ENCODE measurements at places on chromosomes 2 and 18.

GRCh38 chr2:56260415-56260814, 76.6 kb downstream of the CCDC85A start:
- DNase-seq: no peak

DNA sequence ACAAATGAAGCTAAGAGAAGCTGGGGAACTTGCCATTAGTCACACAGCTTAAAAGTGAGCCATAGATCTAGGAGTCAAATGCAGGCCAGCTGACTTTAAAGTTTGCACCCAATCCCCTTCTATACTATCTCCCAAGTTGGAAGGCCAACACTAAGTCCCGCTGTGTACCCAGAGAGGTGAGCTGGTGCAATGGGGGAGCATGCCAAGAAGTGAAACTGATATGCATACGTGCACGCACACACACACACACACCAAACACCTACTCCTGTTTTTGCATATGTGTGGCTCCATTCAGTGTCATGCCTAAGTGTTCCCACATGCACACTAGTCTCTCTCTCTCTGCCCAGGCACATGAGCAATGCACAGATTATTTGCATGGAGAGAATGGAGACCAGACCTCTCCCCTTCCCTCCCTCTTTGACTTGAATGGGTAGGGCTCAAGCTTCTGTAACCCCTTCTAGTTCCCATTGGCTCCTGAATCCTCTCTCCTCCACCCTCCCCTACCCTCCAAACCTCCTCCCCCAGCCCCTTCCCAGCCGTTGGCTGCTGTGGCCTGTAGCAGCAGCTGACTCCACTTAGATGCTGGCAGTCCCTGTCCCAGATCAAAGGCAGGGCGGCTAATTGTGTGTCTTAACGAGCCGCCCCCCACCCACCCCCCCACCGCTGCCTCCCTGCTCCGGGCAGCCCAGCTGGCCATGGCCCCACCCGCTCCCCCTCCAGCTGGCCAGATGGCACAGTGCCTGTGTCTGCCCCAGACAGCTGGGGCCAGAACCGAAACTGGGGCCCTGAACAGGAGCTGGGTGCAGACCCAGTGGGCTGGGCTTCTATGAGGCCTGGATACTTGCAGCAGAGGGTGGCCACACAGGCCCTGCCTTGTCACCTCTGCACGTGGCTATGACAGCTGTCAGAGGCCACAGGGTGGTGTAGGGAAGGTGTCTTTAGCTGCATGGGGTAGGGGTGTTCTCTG, 5.6 kb downstream of the WNT10A start:
- DNase-seq: no peak

GRCh38 chr18:44526705-44527415, 153.8 kb upstream of the SETBP1 start:
- DNase-seq: no peak

- DNase-seq: no peak
Measured at GRCh38 chr2:234145511-234145910, 95.0 kb downstream of the SPP2 start.

DNA sequence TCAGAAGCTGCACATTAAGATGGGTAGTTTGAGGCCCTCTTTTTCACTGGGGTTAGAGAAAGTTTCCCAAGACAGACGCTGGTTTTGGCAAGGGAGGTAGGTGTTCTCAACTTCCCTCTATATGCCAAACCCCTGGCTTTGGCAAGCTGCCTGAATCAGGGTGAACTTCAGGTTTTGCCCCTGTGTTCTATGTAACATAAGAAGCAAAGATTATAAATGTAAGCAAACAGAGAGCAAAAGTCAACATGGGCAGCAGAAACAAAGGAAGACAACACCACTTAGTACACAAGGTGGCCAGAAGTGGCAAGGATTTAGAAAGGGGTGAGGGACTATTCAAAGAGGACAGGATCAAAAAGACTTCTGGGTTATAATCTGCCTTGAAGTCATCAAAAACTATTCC, 70.5 kb upstream of the TFCP2L1 start:
- peak; percentile 37 for DNase-seq

DNA sequence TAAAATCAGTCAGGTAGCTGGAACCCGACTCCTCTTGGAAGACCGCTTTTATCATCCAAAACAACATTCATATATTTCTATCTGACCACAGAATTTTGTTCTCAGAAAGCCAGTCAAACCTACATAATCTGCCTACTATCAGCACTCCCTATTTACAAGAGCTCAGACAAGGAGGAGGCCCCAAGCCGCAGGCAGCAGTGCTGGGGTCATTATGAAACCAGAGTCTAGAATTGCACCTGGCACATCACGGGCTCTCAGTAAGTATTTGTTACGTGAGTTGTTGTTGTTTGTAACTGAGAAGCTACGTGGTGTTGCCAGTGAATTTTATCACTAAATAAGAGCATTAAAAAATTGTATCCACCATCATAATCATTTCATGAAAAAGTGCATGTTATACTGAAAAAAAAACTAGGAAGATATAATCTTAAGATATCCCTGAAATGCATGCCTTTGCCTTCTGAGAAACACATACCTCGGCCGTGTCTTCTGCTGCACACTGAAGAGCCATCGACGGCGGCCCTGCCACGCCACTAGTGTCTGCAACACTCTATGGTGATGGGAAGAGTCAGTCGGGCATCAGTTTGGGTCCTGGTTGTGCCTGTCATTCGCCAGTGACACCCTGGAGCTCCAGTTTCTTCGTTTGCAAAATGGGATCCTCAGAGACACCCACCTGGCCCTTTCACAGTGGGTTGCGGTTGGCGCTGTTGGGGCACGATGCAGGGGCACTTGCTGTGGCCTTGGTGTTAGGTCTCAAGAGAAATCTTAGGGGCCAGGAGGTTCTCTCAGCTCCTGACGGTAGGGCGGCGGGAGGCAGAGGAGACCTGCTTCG, 505.9 kb downstream of the EIPR1 start:
- no peak for DNase-seq

DNA sequence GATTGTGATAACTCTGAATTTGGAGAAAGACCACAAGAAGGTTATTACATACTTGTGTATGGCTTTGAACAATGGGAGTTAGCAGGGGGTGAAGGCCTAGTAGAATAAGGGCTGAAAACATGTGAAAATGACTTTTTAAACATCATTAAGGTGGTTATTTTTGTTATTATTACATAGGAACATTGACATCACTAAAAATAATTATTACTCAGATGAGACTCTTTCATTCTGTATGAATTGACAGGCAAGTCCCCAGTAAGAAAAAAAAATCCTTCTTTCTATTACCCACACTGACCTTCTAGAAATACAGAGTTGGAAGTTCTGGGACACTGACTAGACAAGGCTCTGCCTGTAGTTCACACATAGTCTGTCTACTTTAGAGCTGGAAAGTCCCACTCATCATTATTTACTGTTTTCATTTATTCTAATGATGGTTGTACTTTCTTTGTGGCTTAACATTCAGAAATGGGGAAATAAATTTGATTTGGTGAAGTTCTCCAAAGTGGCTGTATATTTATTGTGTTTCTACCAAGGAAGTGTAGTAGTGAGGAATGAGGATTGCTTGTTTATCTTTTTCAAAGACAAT, 219.6 kb upstream of the EPAS1 start:
- DNase-seq: no peak

- DNase-seq: no peak
Measured at GRCh38 chr2:24175631-24176187, 856 bp downstream of the FAM228A start.

DNA sequence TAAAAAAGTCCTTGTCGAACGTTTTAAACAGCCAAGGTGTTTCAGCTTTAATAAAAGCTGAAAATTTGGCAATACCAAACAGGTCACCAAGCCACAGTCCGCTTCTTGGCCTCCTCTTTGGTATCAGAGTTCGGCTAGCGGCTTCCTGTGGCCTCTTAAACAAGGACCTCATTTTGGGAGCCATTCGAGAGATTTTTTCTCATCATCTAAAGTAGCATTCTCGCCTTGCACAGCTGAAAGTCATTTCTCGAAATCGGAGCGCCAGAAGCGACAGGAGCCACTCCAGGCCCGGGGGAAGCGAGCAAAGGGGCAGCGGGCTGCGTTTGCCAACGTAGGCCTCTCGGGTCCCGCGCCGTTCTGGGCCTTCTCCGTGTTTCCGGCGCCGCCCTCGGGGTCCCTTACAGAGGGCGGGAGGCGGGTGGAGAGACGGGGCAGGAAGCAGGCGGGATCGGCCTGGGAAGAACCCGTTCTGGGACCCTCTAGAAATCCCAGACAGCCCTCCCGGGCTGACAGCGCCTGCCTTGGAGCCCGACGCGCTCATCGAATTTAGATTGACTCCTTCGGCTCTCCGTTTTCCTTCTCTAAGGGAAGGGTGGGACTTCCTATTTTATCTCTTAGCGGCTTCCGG, 522 bp upstream of the ZNF407 start:
- DNase-seq: no peak

GRCh38 chr18:10797896-10798295, 272.1 kb downstream of the NAPG start:
- no peak for DNase-seq

GRCh38 chr2:164189851-164190250, 431.4 kb downstream of the GRB14 start:
- no peak for DNase-seq

GRCh38 chr2:218406949-218407618, 7.4 kb downstream of the CTDSP1 start:
- DNase-seq: no peak

- DNase-seq: no peak
Measured at GRCh38 chr2:178530625-178531142, 50.4 kb downstream of the PLEKHA3 start.

DNA sequence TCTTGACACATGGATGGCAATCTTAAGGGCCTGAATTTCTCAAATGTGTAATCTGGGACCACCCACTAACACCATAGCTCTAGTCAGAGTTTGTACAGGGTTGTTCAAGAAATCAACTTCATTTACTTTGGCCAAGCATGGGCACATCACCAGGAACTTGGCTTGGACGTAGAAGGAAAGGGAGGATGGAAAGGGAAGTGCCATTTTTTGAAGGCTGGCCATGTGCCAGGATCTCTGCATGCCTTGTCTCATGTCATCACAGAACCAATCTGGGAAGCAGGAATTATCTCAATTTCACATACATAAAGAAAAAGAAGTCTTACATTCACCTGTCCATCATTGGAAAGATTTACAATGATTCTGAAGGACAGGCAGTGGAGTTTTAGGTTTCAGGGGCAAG, 128.1 kb downstream of the ANTXR1 start:
- no peak for DNase-seq

- no peak for DNase-seq
Measured at GRCh38 chr2:31137211-31138036, 816 bp downstream of the GALNT14 start.

- DNase-seq: no peak
Measured at GRCh38 chr2:240925568-240926515, 19.7 kb downstream of the CROCC2 start.

- DNase-seq: no peak
Measured at GRCh38 chr2:535222-535621, 142.0 kb downstream of the TMEM18 start.

GRCh38 chr18:392928-393573, 107.5 kb downstream of the COLEC12 start:
- DNase-seq: no peak

- no peak for DNase-seq
Measured at GRCh38 chr2:113112441-113112840, 15.0 kb upstream of the IL1RN start.

- no peak for DNase-seq
Measured at GRCh38 chr2:28366496-28367282, 26.0 kb upstream of the FOSL2 start.

- no peak for DNase-seq
Measured at GRCh38 chr2:25587361-25587760, 86.0 kb downstream of the DTNB start.

GRCh38 chr2:212384027-212384426, 154.6 kb downstream of the ERBB4 start:
- no peak for DNase-seq

DNA sequence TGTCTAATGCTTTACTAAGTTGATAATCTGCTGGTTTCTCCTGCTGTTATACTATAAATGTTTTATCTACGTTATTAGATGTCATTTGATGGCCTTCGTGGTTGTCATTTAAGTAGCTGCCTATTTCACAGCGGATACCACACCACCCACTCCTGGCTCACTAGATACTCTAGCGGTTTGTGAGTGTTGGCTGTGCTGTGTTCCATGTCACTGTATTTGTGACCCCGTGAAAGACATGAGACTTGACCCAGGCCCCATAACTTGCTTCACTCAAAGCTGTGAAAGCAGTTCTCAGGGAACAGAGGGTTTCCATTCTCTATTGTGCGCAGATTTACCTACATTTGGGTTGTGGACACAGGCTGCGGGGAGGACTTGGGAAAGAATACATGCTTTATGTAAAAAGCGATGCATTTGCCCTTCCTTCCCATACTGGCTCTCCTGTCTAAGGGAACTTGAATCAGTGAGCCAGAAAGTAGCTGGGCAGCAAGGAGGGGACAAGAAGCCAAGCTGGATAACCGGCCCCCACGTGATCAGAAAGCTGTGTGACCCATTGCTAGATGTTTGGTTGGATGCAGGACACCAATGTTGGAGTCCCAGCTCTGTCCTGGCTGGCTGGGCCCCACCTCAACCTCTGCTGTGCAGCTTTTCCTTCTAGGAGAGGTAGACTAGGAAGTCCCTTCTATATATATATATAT, 52.2 kb downstream of the PLB1 start:
- no peak for DNase-seq

- no peak for DNase-seq
Measured at GRCh38 chr18:73656691-73657090, 490.9 kb downstream of the FBXO15 start.

GRCh38 chr2:71060871-71061270, 7.6 kb upstream of the NAGK start:
- DNase-seq: no peak

GRCh38 chr2:157327621-157328500, 2.2 kb upstream of the ERMN start:
- peak; percentile 9 for DNase-seq

GRCh38 chr2:15163326-15163725, 397.8 kb downstream of the NBAS start:
- no peak for DNase-seq

DNA sequence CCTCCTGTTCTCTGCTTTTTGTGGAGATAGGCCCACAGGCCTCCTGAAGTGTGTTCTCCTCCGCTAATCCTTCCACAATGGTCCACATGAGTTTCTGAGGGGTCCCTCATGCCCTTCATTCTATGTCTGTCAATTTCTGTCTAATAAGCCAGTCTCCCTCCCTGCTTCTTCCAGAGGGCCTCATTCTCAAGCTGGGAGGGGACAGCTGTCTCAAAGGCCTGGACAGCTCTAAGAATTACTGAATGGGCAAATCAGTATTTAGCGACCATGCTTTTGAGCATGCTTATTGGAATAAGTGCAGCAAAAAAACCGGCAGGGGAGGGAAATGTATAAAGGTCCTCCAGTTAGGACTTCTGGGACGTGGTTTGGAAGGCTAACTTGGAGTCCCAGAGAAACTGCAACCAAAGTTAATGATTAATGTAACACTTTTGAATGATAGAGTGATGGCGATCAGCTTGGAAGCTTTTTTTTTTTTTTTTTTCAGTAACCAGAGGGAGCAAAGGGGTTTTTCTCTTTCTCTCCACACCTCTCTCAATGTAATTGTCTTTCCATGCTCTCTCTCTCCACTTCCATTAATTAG, 890.7 kb upstream of the POU3F3 start:
- DNase-seq: no peak

- no peak for DNase-seq
Measured at GRCh38 chr2:74031221-74031620, 46.5 kb downstream of the TET3 start.

GRCh38 chr18:49553003-49553402, 8.9 kb upstream of the LIPG start:
- DNase-seq: no peak
